ENCODE measurements at places on chromosomes 7 and 10.

GRCh38 chr10:71978476-71978875 is 14.3 kb downstream of the CHST3 start:
- no peak for DNase-seq

- no peak for DNase-seq
These were observed 56.8 kb upstream of the WDR11 start for GRCh38 chr10:120794390-120794789.

DNA sequence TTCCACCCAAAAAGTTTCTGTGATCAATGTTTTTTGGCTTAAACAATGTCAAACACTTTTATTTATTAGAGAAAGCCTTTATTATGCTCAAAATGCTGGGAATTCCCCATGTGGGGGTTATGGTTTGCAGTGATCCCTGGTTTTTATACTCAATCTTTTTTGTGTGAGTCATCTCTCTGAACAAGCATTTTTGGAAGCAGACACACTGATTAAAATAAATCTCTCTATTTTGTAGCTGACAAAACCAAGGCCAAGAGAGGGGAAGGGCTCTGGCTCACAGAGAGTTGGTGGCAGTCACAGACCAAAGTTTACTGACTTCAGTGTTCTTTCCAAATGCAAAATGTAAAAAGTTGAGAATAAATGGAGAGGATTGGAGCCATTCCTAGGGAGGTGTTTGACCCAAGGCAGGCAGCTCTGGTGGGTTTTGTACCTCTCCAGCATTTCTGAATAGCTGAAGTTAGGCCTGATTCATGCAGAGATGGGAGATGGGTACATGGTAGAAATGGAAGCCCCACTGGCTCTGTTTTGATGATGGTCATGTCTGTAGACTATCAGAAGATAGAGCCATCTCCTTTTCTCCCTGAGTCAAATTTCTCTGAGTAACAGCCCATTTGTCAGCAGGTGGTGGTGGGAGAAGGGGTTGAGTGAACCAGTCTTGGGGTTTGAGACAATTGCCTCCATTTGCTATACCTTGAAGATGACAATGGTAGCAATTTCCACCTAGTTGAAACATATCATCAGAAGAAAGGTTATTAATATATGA is 45.4 kb upstream of the NAMPT start:
- no peak for DNase-seq

GRCh38 chr10:28411648-28412047 is 108.8 kb upstream of the MPP7 start:
- DNase-seq: no peak

GRCh38 chr10:1434202-1434601 is 303.1 kb downstream of the ADARB2 start:
- DNase-seq: no peak

DNA sequence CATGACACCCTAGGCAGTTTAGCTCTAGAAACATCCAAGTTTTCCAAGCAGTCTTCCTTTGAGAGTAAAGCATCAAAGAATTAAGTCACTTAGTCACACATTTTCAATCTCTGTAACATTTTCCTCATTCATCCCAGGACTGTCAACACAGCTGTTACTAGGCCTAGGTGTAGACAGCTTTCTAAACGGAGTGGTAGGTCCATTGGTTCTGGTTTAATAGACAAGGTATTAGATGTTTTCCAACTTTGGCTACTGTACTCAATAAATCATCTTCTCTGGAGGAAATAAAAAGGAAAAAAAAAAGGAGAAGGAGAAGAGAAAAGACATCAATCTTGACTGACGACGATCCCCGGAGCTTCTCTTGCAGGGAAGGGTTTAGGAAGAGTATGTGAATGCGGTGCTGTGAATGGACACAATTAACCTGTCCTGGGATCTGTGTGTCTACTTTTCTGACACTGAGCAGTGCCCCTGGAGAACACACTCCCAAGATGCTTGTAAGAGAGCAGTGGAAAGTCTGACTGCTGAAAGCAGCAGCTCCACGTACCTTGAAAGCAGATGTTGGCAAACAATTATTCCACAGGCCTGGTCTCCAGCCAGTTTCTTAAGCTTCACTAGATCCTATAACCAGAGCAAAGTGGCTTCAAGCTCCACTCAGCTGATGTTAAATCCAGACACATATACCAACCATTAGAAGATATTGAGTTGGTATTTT is 59.1 kb downstream of the CXCL12 start:
- DNase-seq: no peak

- DNase-seq: no peak
These were observed 154.9 kb downstream of the SDK1 start for GRCh38 chr7:3455806-3456595.

- DNase-seq: peak; percentile 71
These were observed 62.6 kb downstream of the GLI3 start for GRCh38 chr7:42174391-42174912.

DNA sequence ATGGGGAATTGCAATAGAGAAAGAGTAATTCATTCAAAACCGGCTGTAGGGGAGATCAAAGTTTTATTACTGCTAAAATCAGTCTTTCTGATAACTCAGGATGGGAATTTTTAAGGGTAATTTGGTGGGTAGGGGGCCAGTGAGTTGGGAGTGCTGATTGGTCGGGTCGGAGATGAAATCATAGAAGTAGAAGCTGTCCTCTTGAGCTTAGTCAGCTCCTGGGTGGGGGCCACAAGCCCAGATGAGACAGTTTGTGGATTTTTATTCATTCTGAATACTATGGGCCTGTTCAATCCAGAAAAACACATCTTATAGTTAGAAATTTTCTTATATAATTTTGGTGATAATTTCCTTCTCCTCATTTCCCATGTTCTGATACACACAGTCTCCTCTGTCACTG is 25.4 kb downstream of the CALD1 start:
- no peak for DNase-seq

DNA sequence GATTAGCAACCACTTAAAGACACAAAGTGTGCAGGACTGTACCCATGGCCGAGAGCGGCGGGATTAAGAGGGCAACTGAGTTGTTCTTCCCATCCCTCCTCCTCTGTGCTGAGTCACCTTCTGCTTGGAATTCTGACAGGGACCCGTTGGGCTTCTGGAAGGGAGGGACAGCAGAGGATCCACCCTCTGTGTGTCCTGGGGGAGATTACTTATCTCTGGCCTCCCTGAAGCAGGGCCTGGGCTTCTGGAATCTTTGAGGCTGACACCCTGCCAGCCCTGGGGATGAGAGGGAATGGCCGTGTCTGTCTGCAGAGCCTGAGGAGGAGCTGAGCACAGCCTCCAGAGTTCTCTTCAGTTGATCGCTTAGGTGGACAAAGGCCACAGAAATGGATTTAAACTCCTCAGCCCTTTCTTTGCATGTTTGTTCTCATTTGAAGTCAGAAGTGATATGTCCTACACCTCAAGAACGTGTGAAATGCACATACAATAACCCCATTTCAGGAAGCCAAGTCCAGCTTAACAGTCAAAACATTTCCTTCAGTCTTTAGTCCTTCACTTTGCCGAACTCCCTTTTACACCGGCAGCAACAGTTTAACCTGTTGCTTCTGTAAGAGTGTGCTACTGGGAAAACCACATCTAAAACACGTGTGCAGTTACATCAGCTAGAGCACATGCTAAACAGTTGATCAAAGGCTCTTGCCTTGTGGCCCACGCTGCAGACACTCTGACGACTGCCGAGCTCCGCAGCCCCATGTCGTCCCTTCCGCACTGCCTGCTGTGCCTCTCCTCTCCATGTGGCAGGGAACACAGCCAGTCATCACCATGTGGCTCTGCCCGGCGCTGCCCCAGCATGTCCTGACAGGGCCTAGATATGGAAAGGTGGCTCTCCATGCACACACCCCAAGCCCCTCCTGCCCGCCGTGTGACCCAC is 55.7 kb downstream of the IKZF1 start:
- peak; percentile 59 for DNase-seq

DNA sequence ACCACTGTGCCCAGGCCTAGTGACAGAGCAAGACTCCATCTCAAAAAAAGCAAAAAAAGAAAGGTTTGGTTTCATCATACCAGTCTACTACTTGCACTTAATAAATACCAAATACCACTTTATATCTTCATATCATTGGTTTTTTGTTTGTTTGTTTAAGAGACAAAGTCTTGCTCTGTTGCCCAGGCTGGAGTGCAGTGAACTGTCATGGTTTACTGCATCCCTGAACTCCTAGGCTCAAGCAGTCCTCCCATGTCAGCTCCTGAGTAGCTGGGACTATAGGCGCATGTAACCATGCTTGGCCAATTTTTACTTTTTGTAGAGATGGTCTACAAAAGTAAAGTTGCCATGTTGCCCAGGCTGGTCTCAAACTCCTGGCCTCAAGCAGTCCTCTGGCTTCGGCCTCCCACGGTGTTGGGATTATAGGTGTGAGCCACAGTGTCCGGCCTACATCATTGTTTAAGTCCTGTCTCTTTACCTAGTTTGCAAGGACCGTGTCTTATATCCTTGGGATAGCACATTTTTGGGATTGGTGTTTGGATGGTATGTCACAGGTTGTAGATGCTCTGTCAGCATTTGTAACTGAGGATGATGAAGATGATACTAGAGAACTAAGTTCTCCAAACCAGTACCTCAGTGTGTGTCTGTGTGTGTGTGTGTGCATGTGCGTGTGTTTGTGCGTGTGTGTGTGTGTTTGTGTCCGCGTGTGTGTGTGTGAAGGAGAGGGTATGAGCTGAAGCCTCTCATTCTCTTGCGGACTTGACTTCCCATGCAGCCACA is 9.3 kb downstream of the LMTK2 start:
- no peak for DNase-seq

GRCh38 chr10:65231148-65231547 is 1694.7 kb upstream of the LRRTM3 start:
- no peak for DNase-seq

DNA sequence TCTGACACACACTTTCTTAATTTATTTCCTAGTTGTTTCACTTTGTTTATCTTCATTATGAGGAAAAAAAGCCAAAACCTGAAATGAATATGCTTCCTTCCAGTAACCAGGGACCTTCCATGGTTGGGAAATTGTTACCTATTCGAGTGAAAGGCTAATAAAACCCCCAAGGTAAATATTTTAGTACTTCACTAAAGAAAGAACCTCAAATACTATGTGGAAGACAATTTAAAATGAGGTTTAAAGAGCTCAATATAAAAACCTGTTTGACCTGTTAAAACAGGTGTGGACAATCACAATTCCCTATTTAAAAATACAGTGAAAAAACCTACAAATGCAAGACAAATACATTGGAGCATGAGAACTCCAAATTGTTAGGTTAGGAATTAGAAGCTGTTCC is 192.6 kb downstream of the CFTR start:
- no peak for DNase-seq

DNA sequence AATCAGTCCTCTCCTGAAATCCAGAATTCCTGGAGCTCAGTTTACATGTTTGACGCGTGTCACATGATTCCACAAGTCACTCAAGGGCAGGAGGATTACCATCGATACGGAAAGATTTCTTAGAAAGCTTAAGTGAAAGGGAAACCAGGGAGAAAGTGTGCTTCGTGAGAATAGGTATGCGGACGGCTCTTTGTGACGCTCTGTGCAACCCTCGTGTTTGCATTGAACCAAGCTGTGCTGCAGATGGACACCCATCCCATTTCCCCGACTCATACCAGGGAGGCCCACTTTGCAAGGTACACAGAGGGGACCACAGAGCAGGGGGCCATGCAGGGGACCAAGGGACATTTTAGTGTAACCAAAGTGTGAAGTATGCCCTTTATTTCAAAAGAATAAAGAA is 43.2 kb downstream of the IKZF1 start:
- DNase-seq: no peak
